CD4-positive, alpha-beta T cell treated with Interleukin-15 for 1 hour (primary cell): ENCODE measurements at places on chromosomes 2 and 18.

- peak; percentile 27 for DNase-seq
Measured at GRCh38 chr2:85583667-85584353, 421 bp upstream of the VAMP5 start.

DNA sequence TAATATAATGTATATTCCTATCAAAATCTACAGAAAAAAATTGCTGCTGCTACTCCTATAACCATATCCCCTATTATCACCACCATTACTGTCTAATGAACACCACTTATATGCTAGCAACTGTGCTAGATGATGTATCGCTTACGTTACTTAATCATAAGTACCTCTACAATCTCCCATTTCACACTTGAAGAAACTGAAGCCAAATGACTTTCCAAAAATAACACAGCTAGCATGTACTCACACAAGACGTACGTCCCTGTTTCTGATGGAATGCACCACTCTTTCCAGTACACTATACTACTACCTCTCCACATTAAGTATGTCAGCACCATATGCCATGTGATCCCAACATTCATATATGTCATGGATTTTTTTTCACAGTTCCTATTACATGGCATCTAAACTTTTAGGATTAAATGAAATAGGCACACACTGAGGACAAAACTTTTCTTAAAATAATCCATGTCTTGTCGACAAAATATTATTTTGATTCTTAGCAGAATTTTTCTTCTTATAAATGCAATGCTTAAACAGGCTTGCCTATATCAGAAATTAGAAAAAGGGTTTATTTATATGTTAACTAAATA, 112.8 kb downstream of the NBAS start:
- DNase-seq, result no peak

DNA sequence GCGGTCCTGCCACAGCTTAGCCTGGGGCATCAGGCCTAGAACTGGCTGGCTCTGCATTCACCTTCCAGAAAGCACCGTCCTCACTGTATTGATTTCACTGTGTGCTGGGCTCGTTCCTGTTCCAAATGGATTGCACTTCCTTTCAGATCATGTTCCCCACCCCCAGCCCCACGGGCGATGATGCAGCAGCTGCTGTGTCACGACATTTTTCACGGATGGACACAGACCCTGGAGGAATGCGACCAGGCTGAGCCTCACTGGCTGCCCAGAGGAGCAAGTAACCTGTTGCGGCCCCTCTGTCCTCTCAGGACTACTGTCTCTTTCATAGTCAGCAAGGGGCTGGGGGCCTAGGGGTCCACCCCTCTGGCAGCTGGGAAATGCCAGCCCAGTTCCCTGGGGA, 50.3 kb downstream of the CAPN13 start:
- peak; percentile 12 for DNase-seq

- no peak for DNase-seq
Measured at GRCh38 chr2:35462226-35462998, 893.2 kb upstream of the CRIM1 start.

DNA sequence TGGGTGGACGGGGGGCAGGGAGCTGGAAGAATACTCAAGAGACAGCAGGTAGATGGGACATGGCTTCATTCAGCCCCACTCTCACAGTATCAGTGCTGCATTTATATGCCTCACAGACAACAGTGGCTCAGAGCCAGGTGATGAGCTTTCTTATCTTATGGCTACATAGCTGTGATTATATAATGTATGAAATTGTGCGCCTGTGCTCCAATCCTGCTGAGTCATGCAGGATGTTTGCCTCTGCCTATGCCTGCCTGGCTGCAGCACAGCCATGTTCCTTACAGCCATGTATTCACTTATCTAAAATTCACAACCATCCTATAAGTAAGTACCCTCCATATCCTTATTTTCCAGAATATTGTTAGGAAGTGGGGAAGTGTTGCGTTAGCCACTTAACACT, 37.7 kb upstream of the RNF103 start:
- no peak for DNase-seq
